Myometrial cell (primary cell): ENCODE measurements at places on chromosomes 3 and 15. TPM values are rescaled to one million over a fixed set of nuclear protein-coding genes. Genes with fewer than 3 reads are reported as not detected.

Gene LCMT2
- total RNA-seq: 4.6 and 8.0 TPM in 2 replicates

Gene GOLGA6B
- total RNA-seq: not detected in 2 replicates

Gene GOLGA8J
- not detected in 2 replicates for total RNA-seq

Gene NECTIN3
- total RNA-seq: 64.9 and 65.7 TPM in 2 replicates

Gene NAALADL2
- total RNA-seq: 0.86 and 0.89 TPM in 2 replicates

Gene UROC1
- total RNA-seq: not detected in 2 replicates

Gene DNAH12
- not detected in 2 replicates for total RNA-seq

Gene CYP8B1
- total RNA-seq: not detected in 2 replicates

Gene CFAP44
- total RNA-seq: 0.18 TPM in 1 of 2 replicates, not detected in the other

Gene LRRC28
- total RNA-seq: 28.0 and 43.5 TPM in 2 replicates

Gene PRKCD
- total RNA-seq: 4.8 and 4.9 TPM in 2 replicates

Gene PSTPIP1
- total RNA-seq: 0.18 TPM in 1 of 2 replicates, not detected in the other

Gene PRR23C
- not detected in 2 replicates for total RNA-seq

Gene COL8A1
- total RNA-seq: 114 and 122 TPM in 2 replicates

Gene POLG
- total RNA-seq: 83.1 and 111 TPM in 2 replicates

Gene COL6A5
- not detected in 2 replicates for total RNA-seq

Gene ROPN1B
- not detected in 2 replicates for total RNA-seq

Gene CLEC3B
- total RNA-seq: 2.3 and 7.2 TPM in 2 replicates

Gene SI
- total RNA-seq: not detected in 2 replicates

Gene CEP97
- total RNA-seq: 4.9 and 9.6 TPM in 2 replicates

Gene PLA2G4E
- not detected in 2 replicates for total RNA-seq

Gene C2CD4A
- not detected in 2 replicates for total RNA-seq

Gene DUOXA1
- not detected in 2 replicates for total RNA-seq

Gene AP3B2
- total RNA-seq: 0.53 TPM in 1 of 2 replicates, not detected in the other

Gene STRIT1
- total RNA-seq: not detected in 2 replicates

Gene SOX14
- not detected in 2 replicates for total RNA-seq

Gene ATP13A5
- not detected in 2 replicates for total RNA-seq

Gene ROPN1
- 0.18 TPM in 1 of 2 replicates, not detected in the other for total RNA-seq

Gene ZDHHC19
- not detected in 2 replicates for total RNA-seq

Gene PRKAR2A
- total RNA-seq: 28.5 and 34.7 TPM in 2 replicates

Gene MAGI1
- total RNA-seq: 2.5 and 3.7 TPM in 2 replicates

Gene LRRC15
- under 0.01 TPM in 1 of 2 replicates, not detected in the other for total RNA-seq

Gene DOCK3
- under 0.01 TPM in 1 of 2 replicates, not detected in the other for total RNA-seq

Gene COLQ
- 1.1 and 9.8 TPM in 2 replicates for total RNA-seq

Gene SLC28A1
- total RNA-seq: not detected in 2 replicates

Gene MED12L
- 0.29 and 0.35 TPM in 2 replicates for total RNA-seq

Gene REC114
- not detected in 2 replicates for total RNA-seq

Gene CRYGS
- not detected in 2 replicates for total RNA-seq

Gene CIDEC
- total RNA-seq: 0.29 and 0.35 TPM in 2 replicates

Gene MB21D2
- 14.2 and 16.1 TPM in 2 replicates for total RNA-seq

Gene GOLGA8R
- 0.18 and 1.2 TPM in 2 replicates for total RNA-seq

Gene SNX22
- 0.18 TPM in 1 of 2 replicates, not detected in the other for total RNA-seq

Gene TFRC
- total RNA-seq: 42.4 and 58.0 TPM in 2 replicates

Gene NDUFB4
- 91.4 and 119 TPM in 2 replicates for total RNA-seq

Gene LRRC34
- 5.3 and 9.5 TPM in 2 replicates for total RNA-seq

Gene UBE2Q2
- total RNA-seq: 34.9 and 37.7 TPM in 2 replicates

Gene GUCA1C
- total RNA-seq: not detected in 2 replicates
